Stimulated activated CD8-positive, alpha-beta memory T cell treated with anti-CD3 and anti-CD28 coated beads, Interleukin-4, amount 100 ng/mL, for 24 hours (primary cell): ENCODE measurements at places on chromosomes 5 and 9.

DNA sequence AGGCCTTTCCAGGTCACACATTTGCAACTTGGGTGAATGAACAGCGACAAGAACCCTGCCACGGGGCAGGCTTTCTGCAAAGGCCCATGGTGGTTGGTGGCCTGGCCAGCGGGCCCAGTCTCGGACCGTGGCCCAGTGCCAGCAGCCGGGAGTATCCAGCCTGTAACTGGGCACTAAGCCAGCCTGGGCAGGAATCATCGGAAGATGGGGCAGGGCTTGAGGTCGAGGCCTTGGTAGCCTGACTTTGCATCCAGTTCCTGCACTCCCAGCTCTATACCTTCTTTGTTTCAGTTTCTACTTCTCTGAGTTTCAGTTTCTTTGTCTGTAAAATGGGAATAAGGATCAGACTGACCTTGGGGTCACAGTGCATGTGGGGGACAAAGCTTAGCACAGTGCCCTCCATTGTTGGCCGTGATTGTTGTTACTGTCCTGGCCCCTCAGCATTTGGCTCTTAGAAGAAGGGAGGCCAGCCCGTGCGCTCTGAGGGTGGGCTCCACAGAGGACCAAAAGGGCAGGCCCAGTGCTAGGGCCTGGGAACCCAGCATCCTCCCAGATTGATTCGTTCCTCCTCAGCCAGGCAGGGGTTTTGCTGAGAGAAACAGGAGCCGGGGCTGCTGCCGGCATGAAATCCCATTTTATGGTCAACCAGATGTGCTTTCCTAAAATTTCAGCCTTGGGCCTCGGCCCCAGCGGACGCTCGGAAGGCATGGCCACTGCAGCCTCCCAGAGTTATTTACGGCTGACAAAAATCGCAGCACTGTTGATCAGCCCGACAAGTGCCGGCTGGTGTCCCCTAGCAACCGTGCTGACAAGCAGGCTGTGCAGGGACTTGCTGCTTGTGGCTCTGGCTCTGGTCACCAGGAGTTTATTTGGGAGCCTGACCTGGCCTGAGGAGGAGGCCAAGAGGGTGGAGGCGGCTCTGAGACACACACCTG lies 43.6 kb downstream of the JADE2 start:
- no peak for DNase-seq

- no peak for DNase-seq
Observed at GRCh38 chr5:103057208-103058130, 62.5 kb downstream of the GIN1 start.

DNA sequence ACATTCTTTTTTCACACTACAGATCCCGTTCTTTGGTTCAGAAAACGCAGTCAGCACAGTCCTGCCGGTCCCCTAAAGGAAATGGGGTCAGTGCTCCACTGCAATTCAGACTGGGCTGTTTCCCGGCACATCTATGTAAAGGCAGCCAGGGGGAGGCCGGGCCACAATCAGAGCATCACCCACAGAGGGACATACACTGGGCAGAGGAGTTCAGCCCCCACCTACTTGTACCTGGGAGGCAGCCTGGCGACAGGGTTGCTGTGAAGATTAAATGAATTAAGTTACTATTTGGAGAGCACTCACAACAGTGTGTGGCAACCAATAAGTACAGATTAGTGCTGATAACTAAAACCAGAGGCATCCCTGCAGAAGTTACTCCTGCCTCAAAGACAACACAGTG lies 4.5 kb downstream of the PTPN3 start:
- no peak for DNase-seq

DNA sequence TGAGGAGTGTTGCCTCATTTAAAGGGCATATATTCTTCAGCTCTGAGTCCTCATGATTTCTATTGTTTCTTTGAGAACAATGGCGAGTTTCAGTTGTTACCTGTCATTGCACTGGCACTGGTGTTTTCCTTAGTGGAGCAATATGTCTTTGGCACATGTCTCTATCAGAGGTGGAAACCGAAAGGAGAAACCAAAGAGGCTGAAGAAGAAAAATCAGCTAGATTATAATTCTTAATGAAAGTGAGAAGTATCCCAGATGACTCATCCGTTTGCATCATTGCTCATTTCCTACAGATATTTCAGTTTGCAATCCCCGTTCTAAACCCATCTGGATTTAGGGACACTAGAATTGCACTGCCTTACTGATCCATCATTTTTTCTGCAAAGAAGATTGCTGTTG lies 324.6 kb downstream of the TMEM232 start:
- DNase-seq, result no peak

DNA sequence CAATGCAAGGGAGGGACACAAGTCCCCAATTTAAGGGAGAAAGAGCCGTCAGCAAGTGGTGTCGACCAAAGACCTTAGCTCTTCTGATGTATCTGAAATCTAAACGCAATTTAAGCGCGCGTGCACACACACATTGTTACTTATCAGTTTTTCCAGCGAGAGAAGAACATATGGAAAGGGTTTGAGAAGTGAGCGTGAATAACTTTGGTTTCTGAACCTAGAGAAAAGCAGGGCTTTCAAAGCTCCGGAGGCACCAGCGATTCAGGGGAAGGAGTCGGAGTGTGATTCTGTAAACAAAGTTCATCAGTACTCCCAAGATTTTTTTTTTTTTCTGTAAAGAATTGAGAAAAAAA lies 191.8 kb downstream of the MEF2C start:
- DNase-seq, result no peak

DNA sequence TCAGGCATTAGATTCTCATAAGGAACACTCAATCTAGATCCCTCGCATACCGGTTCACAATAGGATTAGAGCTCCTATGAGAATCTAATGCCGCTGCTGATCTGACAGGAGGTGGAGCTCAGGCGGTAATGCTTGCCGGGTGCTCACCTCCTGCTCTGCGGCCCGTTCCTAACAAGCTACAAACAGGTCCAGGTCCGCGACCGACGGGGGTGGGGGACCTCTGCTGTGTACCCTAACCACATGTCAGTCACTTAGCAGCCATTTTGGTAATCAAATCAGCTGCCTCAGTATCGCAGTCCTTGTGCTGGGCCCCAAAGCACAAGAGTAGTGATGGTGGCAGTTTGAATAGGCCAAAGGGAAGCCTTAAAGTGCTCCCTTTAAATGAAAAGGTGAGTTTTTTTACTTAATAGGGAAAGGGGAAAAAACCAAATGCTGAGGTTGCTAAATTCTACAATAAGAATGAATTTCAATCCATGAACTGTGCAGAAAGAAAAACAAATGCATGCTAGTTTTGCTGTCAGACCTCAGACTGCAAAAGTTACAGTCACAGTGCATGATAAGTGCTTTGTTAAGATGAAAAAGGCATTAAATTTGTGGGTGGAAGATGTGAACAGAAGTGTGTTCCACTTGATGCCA lies 67.0 kb upstream of the TNPO1 start:
- DNase-seq, result no peak

DNA sequence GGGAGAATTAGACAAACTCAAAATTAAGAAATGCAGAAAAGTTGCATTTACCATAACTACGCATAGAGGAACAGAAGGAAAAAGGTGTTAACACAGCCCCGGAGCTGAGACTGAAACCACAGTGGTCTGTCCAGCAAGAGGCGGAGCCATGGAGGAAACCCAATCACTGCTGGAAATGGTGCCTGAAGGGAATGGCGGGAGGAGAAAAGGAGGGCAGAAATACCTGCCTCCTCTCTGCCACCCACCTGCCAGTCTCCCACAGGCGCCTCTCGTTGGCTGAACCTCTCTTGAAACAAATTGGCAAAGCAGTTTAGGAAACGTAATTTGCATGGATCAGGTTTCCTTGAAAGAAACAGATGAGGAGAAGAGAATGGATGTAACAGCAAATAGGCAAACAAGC lies 9.7 kb upstream of the PRKACG start:
- DNase-seq, result no peak

DNA sequence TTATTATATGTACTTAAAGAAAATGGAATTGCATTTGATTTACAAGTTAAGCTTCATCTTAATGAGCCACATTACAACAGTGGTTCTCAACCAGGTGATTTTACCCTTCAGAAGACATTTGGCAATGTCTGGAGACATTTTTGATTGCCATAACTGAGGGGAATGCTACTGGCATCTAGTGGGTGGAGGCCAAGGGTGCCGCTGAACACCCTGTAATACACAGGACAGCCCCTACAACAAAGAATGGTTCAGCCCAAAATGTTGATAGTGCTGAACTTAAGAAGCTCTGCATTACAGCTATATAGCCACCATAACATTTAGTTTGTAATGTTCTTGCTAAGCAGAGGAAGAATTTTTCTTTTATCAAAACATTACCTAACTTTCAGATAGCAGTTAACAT lies 103.1 kb downstream of the PAM start:
- DNase-seq, result no peak

- no peak for DNase-seq
Observed at GRCh38 chr9:121925935-121926334, 167.2 kb downstream of the TTLL11 start.

GRCh38 chr9:84152204-84152603 lies 171.6 kb downstream of the RMI1 start:
- DNase-seq, result no peak

DNA sequence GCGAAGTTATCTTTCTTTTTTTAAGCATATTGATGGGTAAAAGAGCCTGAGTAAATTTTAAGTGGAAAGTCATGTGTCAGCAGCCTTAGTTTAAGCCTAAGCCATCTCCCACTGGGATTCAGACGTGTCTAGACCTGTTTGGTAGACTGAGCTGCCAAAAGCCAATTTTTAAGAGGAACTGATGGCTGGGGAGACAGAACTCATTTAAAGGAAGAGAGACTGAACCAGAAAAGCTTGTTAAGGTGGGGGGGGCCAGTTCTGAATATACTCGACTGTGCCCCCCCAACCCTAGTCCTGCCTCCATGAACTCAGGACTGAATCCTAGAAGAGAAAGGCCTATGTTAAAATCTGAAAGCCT lies 58.3 kb upstream of the PLPP1 start:
- DNase-seq, result no peak

- DNase-seq, result no peak
Observed at GRCh38 chr5:124721229-124721735, 25.2 kb downstream of the ZNF608 start.

- DNase-seq, result no peak
Observed at GRCh38 chr9:27943501-27943900, 370.2 kb upstream of the C9orf72 start.

GRCh38 chr9:134630861-134631260 lies 10.7 kb upstream of the COL5A1 start:
- no peak for DNase-seq

DNA sequence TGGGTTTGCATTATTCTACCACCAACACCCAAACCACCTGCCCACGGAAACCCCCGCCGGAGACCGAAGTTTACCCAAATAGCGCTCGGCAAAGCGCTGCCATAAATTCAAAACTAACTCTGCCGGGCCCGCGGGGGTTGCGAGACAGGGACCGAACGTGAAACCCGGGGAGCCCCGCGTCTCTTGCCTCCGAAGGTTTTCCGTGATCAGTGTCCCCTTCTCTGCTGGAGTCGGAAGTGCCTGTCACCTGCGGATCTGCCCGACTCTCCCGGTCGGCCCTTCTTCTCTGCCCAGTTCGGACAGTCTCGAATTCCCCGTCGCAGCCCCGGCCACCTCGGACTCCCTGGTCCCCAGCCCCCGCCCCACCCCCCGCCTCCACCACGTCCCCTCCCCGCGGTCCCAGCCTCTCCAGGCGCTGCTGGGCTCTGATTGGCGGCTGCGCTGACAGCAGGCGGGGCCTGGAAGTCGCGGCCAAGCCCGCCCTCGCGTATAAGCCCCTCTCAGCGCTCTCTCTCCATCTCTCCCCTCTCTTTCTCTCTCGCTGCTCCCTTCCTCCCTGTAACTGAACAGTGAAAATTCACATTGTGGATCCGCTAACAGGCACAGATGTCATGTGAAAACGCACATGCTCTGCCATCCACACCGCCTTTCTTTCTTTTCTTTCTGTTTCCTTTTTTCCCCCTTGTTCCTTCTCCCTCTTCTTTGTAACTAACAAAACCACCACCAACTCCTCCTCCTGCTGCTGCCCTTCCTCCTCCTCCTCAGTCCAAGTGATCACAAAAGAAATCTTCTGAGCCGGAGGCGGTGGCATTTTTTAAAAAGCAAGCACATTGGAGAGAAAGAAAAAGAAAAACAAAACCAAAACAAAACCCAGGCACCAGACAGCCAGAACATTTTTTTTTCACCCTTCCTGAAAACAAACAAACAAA lies at the start of gene RORB:
Gene RORB, plus strand, starts transcription at position 517 of the 929 bp plus-strand sequence. CDS start 642 bp downstream, outside the sequence.
- no peak for DNase-seq

DNA sequence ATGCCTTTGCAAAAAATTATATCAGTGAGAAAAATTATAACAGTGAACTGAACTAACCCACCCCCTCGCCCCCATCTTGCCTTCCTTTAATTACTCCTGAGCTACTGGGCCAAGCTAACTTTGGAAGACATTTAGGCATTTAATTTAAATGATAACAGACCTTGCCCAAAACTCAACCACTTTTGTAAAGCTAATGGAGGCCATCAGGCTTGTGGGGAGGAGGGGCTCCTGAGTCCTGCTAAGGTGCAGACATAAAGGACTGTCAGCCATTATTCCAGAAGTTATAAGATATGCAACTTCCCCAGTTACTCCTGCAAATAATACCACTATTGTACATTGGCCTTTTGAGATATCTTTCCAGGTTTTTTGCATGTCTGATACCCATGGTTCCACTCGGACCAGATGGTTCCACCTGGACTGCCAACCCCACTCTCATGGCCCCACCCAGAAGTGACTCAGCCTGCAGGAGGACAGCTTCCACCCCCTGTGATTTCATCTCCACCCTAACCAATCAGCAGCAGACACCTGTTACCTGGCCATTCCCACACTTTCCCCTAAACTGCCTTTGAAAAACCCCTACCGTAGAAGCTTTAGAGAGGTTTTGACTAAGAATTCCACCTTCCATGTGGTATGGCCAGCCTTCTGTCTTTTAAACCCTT lies 805.4 kb upstream of the CDH6 start:
- DNase-seq, result no peak

DNA sequence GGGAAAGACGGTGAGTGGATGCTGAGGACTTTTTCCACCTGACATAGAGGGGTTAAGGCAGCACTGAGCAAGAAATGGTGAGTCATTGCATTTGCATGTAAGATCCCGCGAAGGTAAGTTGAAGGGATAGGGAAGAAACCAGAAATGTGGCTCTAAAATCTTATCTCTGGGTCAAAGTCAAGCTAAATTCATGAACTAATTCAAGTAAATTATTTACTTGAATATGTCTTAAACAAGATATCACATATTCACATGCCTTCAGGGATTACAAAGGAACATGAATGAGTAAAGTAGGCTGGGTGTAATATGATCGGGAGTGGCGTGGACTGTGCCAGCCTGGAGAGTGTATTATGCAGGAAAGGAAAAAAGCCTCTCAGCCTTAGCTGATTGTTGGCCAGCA lies 74.4 kb upstream of the EQTN start:
- DNase-seq, result no peak
